ENCODE measurements at places on chromosomes 5 and 9.

- DNase-seq: no peak
Observed at GRCh38 chr9:89633404-89633803, 28.6 kb downstream of the GADD45G start.

DNA sequence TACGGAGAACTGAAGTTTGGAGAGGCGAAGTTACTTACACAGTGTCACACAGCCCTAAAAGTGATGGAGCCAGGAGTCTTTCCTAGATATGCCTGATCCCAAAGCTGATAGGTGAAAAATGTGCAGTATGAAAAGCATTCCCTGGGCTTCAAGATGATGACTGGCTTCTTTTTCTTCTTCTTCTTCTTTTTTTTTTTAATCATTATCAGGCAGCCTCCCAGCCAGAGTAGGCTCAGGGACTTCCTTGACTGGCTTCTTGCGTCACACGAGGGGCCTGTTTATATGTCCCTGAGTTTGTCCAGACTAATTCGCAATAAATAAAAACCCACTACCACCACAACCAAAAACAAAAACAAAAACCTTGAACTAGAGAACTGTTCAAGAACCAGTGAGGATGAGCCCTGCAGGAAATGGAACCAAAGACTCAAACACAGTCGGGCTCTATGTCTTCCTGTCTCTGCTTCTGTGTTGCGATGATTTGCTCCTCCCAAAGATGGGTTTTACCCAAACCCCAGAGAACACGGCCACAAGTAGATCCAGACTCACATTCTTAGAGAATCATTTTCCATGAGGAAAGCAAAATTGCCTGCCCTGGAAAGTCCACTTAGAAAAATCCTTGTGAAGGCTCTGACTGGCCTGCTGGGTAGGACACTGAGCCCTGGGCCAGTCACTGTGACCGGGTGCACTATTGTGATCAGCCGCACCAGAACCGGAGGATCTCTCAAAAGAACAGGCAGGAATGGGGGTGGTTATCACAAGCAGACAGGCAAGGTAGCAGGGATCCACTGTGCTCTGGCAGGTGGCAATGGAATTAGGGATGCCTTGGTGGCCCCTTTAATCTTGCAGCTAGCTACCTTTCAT is 38.0 kb upstream of the ADAM19 start:
- no peak for DNase-seq

GRCh38 chr9:118785456-118785855 is 583.8 kb downstream of the BRINP1 start:
- DNase-seq: no peak

GRCh38 chr5:100872408-100873190 is 30.5 kb downstream of the ST8SIA4 start:
- no peak for DNase-seq
